Nephron progenitor cell (in vitro differentiated cells): ENCODE measurements at places on chromosomes 3 and 15.
A peak's percentile ranks its signal among the peaks of the same experiment; 100 is the strongest.

- H3K4me1 ChIP-seq = no peaks in the 10 kb centered on the region
- H3K4me3 ChIP-seq = no peak overlapping the region
- H3K27ac ChIP-seq = no peak overlapping the region
- H3K36me3 ChIP-seq = no peaks in the 10 kb centered on the region
- no peak for DNase-seq
Observed at GRCh38 chr3:30142946-30143345, 463.5 kb upstream of the TGFBR2 start.

- H3K4me1 ChIP-seq = peaks cover 19% of the 10 kb centered on the region
- no peak overlapping the region for H3K27ac ChIP-seq
- H3K4me3 ChIP-seq = no peak overlapping the region
- no peak for DNase-seq
Observed at GRCh38 chr15:85312929-85313331, 67.5 kb upstream of the AKAP13 start.

GRCh38 chr3:14520149-14520548 lies 20.0 kb downstream of the GRIP2 start:
- H3K4me1 ChIP-seq = peaks cover 22% of the 10 kb centered on the region
- no peaks in the 10 kb centered on the region for H3K36me3 ChIP-seq
- DNase-seq = no peak
- no peaks in the 10 kb centered on the region for H3K27me3 ChIP-seq
- no peak overlapping the region for H3K27ac ChIP-seq
- H3K4me3 ChIP-seq = no peak overlapping the region

DNA sequence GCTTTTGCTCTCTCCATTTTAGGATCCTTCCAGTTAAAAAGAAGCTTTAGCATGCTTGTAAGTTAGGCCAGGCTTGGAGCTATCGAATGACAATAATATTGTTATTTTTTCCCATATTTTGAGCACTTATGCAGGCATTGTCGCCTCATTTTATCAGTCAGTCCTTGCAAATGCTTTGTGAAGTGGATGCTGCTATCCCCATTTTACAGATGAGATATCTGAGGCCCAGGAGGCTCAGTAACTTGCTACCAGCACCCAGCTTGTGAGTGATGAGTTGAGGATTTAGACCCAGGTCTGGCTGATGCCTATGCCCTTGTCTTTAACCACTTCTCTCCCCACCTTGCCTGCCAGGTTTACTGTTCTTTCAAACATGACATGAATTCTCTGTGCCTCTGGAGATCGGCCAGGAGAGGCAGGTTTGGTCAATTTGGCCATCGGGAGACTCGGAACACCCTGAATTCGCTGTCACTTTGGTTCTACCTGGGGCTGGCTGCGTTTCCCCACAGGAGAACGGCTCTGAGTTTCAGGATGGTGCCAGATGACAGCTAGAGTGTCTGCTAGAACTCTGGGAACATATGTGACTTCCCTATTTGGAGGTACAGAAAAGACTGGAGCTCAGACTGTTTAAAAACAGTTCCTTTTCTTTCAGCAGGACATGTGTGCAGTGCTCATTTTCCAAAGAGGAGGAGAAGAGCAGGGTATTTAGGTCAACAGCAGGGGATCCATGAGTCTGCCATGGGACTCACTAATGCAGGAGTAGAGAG lies 25.5 kb upstream of the ZNF710 start:
- no peaks in the 10 kb centered on the region for H3K36me3 ChIP-seq
- peaks cover 20% of the 10 kb centered on the region for H3K27me3 ChIP-seq
- no peak overlapping the region for H3K4me3 ChIP-seq
- no peak for DNase-seq
- peak overlapping the region; percentile 26 for H3K27ac ChIP-seq
- H3K4me1 ChIP-seq = no peaks in the 10 kb centered on the region

GRCh38 chr15:64767203-64767602 lies 8.2 kb downstream of the RBPMS2 start:
- DNase-seq = no peak
- peaks cover 10% of the 10 kb centered on the region for H3K27me3 ChIP-seq
- no peak overlapping the region for H3K4me3 ChIP-seq
- H3K4me1 ChIP-seq = peaks cover 29% of the 10 kb centered on the region
- H3K36me3 ChIP-seq = peaks cover 4% of the 10 kb centered on the region
- H3K27ac ChIP-seq = no peak overlapping the region

GRCh38 chr15:59557581-59557980 lies 54.0 kb upstream of the GCNT3 start:
- H3K4me3 ChIP-seq = no peak overlapping the region
- H3K36me3 ChIP-seq = no peaks in the 10 kb centered on the region
- H3K27ac ChIP-seq = no peak overlapping the region
- H3K27me3 ChIP-seq = peaks cover 6% of the 10 kb centered on the region
- H3K4me1 ChIP-seq = no peaks in the 10 kb centered on the region

DNA sequence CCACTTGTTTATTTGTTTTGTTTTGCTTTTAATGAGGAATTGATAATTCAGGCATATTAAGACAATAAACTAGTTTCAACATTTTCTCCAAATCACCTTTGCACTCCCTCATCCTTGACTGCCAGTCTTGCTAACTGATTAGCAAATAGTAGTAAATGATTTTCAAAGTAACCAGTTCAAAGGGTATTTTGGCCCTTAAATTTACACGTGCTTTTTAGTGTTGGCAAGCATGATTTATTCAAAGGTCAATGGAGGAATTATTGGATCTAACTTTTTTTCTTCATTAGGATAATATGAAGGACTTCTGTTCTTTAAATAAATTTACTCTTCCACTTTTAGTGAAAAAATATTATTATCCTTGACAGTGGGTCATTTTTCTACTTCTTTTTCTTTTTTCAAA lies 53.8 kb downstream of the BCHE start:
- H3K4me3 ChIP-seq = no peak overlapping the region
- H3K4me1 ChIP-seq = no peaks in the 10 kb centered on the region
- no peak overlapping the region for H3K27ac ChIP-seq
- no peak for DNase-seq
- no peaks in the 10 kb centered on the region for H3K36me3 ChIP-seq

GRCh38 chr3:129446926-129447325 lies 6.9 kb downstream of the IFT122 start:
- H3K4me1 ChIP-seq = peaks cover 61% of the 10 kb centered on the region
- DNase-seq = no peak
- no peak overlapping the region for H3K4me3 ChIP-seq

GRCh38 chr15:45183511-45183910 lies 4.3 kb downstream of the SHF start:
- peaks cover 26% of the 10 kb centered on the region for H3K36me3 ChIP-seq
- H3K4me1 ChIP-seq = peaks cover 60% of the 10 kb centered on the region
- H3K4me3 ChIP-seq = no peak overlapping the region

GRCh38 chr15:81270781-81271491 lies 53.0 kb downstream of the STARD5 start:
- peaks cover 22% of the 10 kb centered on the region for H3K4me1 ChIP-seq
- H3K27me3 ChIP-seq = peaks cover 10% of the 10 kb centered on the region
- no peaks in the 10 kb centered on the region for H3K36me3 ChIP-seq
- no peak overlapping the region for H3K27ac ChIP-seq
- DNase-seq = no peak
- no peak overlapping the region for H3K4me3 ChIP-seq

- no peak overlapping the region for H3K4me3 ChIP-seq
- no peak overlapping the region for H3K27ac ChIP-seq
- DNase-seq = no peak
Observed at GRCh38 chr3:64901522-64901885, 213.7 kb upstream of the ADAMTS9 start.
